ENCODE measurements at places on chromosomes 7 and 10.

GRCh38 chr7:16564023-16564380, 37.4 kb downstream of the LRRC72 start:
- no peak for DNase-seq

GRCh38 chr10:132351611-132352010, 19.6 kb downstream of the LRRC27 start:
- DNase-seq: no peak

DNA sequence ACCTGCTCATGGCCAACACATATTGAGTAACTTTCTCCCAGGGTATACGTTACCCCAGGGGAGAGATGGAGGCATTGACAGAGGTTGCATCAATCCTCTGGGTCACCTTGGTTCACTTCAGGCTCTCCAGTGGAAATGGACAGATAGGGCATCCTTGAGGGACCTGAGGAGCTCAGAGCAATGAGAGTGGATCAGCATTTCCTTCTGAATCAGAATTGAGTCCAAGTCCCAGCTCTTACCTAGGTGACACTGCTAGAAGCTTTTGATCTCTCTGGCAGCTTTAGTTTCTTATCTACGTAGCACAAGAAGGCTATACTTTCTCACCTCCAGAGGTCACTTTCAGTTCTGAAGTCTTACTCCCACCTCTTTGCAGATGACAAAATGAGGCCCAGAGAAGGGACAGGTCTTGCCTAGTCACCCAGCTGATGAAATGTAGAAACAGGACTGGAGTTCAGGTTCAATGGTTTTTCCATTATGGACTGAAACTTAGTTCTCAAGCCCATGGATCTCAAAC, 35.2 kb downstream of the PANK1 start:
- no peak for DNase-seq

GRCh38 chr7:27277628-27278027, 35.0 kb downstream of the EVX1 start:
- peak; percentile 5 for DNase-seq

DNA sequence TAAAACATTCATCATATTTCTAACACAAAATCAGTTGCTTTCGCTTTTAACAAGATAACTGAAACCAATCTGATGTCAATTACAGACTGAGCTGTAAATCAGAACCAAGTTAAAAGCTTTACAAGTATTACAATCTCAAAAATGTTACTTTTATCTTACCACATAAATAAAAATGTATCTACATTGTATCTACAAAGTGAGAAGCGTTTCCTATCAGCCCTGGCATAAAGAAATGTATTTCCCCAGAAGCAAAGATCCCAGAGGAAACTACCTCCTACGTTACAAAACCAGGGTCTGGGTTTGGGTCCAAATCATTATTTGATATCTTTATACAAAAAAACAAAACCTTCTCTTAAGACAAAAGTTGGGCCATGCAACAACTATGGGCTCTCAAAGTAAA, 2.6 kb downstream of the SMURF1 start:
- peak; percentile 8 for DNase-seq

- no peak for DNase-seq
Observed at GRCh38 chr7:143016996-143017395, 9.9 kb downstream of the OR9A2 start.

GRCh38 chr7:85833066-85833465, 646.2 kb upstream of the SEMA3D start:
- peak; percentile 28 for DNase-seq

- DNase-seq: no peak
Observed at GRCh38 chr10:90588222-90588621, 269.6 kb downstream of the HTR7 start.

GRCh38 chr10:119159332-119159731, 6.2 kb downstream of the SFXN4 start:
- no peak for DNase-seq

GRCh38 chr7:104767826-104768536, 246.0 kb upstream of the KMT2E start:
- DNase-seq: no peak

- DNase-seq: peak; percentile 71
Observed at GRCh38 chr7:31735991-31736982, 49.3 kb downstream of the PPP1R17 start.

GRCh38 chr7:38855386-38855785, 53.6 kb downstream of the VPS41 start:
- no peak for DNase-seq

DNA sequence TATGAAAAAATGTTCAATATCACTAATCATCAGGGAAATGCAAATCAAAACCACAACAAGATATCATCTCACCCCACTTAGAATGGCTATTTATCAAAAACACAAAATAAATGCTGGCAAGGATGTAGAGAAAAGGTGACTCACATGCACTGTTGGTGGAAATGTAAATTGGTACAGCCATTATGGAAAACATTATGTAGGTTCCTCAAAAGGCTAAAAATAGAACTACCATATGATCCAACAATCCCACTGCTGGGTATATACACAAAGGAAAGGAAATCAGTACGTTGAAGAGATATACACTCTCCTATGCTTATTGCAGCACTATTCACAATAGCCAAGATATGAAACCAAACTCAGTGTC, 50.2 kb downstream of the CDK1 start:
- peak; percentile 67 for DNase-seq

DNA sequence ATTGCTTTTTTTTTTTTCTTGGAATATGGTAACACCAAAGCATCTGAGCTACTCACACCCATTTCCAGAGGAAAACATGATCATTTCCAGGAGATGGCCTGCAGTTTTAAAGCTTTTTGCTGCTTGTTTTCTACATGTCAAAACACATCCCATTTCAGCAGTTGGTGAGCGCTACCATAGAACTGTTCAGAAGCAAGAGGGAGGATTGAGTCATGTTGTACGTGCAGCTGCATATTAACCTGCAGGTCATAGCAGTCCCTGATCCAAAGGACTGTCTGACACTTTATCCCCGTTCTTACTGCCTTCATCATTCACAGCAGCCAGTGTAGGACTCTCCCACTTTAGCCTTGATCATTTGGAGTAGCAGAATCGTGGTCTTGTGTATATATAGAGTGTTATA, 124.6 kb downstream of the AUTS2 start:
- no peak for DNase-seq

GRCh38 chr10:91575044-91575610, 57.7 kb downstream of the PPP1R3C start:
- DNase-seq: no peak

- no peak for DNase-seq
Observed at GRCh38 chr7:139488810-139489209, 5.3 kb upstream of the KLRG2 start.

GRCh38 chr7:50411332-50411731, 38.8 kb downstream of the FIGNL1 start:
- DNase-seq: no peak

DNA sequence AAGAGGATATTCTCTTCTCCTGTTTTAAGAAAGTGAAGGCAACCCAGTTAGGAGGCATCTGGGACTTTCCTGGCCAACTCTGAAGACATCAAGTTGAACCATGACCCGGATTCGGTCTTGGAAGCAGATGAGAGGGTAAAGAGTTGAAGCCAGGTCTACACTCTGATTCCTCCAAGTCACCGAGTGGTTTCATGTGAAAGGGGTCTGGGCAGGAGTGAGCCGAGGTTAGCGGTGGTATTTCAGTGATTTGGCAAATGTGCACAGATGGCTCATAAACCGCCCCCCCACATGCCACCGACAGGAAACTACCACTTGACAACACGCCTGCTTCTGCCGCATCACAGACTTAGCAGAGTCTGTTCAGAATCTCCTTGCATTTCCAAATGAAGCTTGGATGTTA, 11.4 kb upstream of the REPIN1 start:
- no peak for DNase-seq

DNA sequence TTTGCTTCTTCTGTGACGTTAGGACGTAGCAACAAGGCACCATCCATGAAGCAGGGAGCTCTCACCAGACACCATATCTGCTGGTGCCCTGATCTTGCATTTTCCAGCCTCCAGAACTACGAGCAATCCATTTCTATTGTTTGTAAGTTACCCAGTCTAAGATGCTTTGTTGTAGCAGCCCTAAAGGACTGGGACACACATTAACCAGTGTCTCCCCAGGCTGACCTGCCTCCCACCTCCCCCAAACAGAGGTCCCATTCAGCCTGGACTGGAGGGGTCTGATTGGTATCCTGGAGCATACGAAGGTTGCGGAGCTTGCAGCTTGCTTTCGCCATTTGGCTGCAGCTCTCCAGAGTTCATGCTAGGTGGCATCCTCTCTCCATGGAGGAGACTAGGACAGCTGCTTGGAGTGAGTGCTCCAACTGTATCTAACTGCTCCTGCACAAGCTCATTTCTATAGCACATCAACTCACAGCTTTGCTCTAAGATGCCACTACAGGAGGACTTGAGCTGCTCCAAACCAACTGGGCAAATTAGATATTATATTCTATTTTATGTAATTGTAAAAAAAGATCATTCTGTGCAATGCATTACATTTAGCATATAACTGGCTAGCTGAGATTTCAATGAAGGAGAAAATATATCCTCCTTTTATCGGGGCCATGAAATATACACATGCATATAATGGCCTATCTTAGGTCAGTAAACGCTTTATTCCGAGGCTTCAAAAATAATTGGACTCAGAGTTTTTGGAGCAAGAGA, 8.0 kb upstream of the GRK5 start:
- peak; percentile 91 for DNase-seq

GRCh38 chr10:33026422-33026821, 68.4 kb upstream of the ITGB1 start:
- no peak for DNase-seq

GRCh38 chr10:112962343-112962742, 12.3 kb downstream of the TCF7L2 start:
- no peak for DNase-seq

- peak; percentile 30 for DNase-seq
Observed at GRCh38 chr7:125423458-125424155, 494.0 kb upstream of the POT1 start.

- DNase-seq: peak; percentile 38
Observed at GRCh38 chr10:112952282-112953173, 2.5 kb downstream of the TCF7L2 start.

All from fibroblast of pulmonary artery (primary cell).